ENCODE measurements at places on chromosomes 12 and 14.

DNA sequence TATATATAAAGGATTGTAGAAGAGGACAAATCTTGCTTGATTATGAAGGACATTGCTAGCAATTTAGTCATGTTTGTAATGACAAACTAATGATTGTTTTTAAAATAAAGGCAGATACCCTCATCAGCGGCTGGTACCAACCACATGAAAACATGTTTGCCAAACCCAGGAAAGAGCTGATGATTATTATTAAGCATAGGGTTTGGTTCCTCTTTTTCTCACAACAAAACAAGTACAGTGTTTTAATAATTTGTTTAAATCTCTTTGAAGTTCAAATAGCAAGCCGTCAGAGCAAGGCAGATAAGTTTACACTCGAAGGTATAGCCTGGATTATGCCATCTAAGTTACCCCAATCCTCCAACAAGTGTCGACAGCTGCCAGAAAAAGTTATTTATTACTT, 5.3 kb upstream of the SINHCAF start:
- DNase-seq = no peak

DNA sequence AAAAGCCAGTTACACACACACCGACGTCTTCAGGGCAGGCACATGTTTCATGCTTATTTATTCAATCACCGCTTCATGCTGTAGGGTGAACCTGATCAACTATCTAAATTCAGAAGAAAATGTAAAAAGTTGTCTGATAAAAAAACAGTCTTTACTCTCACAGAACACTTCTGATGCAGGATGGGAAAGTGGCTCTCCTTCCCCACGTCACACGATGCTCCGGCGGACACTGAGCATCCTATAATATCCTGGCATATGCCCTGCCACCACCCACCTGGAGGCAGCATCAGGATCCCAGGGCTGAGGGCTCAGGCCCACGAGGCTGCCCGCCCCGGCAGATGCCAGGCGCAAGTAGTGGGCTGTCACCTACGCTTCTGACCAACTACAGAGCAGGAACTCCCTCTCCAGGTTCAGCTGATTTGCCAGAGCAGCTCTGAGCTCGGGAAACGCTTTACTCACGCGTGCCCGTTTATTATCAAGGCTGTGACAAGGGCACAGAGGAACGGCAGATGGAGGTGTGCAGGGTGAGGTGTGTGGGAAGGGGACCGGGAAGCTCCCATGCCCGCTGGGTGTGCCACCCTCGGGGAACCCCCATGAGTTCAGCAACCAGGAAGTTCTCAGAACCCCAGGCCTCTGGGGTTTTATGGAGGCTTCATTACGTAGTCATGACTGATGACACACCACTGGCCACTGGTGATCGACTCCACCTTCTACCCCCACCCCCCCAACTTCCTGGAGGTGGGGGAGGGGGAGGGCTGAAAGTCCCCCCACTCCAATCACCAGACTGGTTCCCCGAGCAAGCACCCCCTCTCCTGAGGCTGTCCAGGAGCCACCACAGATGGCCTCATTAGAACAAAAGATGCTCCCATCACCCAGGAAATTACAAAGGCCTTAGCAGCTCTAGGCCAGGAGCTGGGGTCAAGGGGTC, 32.1 kb downstream of the SLC15A4 start:
- DNase-seq = no peak

- no peak for DNase-seq
These were observed 33.1 kb downstream of the IRF2BPL start for GRCh38 chr14:76995279-76996035.

GRCh38 chr14:95739356-95739755, 25.4 kb upstream of the TCL1A start:
- no peak for DNase-seq

GRCh38 chr14:73744175-73744867, 30.1 kb upstream of the PNMA1 start:
- no peak for DNase-seq

- no peak for DNase-seq
These were observed 280.9 kb downstream of the LRIG3 start for GRCh38 chr12:58639318-58639934.

- no peak for DNase-seq
These were observed 391.7 kb upstream of the TBX3 start for GRCh38 chr12:115075552-115076170.

- no peak for DNase-seq
These were observed 56.4 kb downstream of the LRRC74A start for GRCh38 chr14:76882651-76883050.

Data from stimulated activated CD4-positive, alpha-beta T cell treated with anti-CD3 and anti-CD28 coated beads, Interleukin-1b, Interleukin-23, amount 100 ng/mL, for 24 hours (primary cell).